ENCODE measurements at places on chromosomes 4 and X.

DNA sequence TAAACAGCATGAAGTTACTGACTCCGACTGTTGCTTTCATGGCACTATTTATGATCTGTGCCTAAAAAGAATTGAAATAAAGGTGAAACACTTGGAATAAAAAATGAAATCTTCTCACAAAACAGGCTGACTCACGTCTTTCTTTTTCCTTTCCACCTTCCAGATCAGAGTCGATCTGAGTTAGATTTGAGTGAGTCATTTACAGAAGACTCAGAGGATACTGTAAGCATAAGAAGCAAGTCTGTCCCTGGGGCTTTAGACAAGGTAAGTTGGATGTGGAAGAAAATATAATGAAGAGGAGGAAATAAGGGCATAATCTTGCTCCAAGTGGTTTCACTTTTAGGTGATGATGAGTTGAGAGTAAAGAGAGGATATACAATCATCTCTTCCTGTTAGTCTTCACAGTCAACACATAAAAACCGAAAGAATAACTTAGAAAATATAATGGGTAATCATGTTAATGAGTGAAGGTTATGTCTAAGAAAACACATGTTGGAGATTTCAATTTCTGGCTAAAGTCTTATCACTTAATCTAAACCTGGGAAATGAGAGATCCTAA is 89.7 kb downstream of the SYTL5 start:
- no peak for DNase-seq

DNA sequence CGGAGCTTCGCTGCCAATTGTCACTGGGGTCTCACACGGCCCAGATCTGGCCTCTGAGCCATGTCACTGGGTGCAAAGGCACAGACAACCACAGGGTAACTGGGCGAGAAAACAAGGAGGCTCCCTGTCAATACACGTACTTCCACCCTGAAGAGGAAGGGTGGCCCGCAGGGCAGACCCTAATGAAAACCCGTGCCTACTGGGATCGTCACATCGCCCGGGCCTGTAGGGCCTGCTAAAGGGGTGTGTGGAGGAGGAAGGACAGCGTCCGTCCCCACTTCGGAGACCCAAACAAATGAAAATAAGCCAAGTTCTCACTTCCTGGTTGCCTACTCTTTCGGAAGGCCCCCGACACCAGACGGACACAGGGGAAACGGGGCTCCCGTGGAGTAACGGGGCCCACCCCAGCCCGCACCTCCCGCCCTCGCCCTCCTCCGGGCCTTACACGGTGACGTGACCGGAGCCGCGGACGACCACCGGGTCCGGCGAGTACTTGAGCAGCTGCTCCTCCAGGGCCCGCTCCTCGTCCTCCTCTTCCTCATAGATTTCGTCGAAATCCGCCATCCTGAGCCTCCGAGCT is 578 bp downstream of the CHIC2 start:
- DNase-seq: peak; percentile 31

DNA sequence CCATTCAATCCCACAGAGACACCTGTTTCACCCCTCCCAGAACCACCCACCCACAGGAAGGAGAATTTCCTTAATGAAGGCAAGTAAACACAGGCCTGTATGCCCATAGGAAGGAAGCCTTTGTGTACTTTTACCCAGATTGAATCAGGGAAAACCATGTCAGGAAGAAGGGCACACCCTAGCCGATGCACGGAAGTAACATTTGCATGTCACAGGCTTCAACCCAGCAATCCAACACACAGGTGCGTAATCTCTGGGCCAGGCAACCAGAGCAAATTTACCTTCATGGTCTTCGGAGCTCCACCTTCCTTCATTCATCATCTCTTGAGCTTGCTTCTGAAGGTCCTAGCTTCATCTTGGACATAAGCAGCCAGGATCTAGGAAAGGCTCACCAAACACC is 206.3 kb downstream of the SHROOM3 start:
- no peak for DNase-seq

GRCh38 chr4:173684223-173684622 is 154.2 kb upstream of the HAND2 start:
- DNase-seq: no peak

- DNase-seq: no peak
Measured at GRCh38 chr4:62670514-62670913, 1470.4 kb downstream of the ADGRL3 start.

- no peak for DNase-seq
Measured at GRCh38 chr4:138639018-138639741, 376.4 kb upstream of the NOCT start.

GRCh38 chrX:118522230-118522926 is 26.8 kb downstream of the DOCK11 start:
- no peak for DNase-seq

DNA sequence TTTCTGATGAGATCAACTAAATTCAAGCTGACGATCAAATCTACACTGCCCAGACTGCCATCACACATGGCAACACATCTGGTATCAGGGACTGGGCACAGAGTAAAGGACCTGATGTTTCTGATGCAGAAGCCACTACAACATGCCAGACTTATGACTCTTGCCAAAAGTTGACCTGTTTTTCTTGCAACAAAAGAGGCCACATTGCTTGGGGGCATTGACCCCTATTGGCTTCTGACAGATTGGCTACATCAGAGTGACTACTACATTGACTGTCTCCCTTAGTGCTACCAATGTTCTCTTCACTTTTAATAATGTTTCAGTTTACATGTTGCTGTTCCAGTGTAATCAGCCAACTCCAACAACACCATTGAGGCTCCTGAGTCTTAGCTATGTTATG is 15.3 kb upstream of the SMIM10 start:
- DNase-seq: no peak

DNA sequence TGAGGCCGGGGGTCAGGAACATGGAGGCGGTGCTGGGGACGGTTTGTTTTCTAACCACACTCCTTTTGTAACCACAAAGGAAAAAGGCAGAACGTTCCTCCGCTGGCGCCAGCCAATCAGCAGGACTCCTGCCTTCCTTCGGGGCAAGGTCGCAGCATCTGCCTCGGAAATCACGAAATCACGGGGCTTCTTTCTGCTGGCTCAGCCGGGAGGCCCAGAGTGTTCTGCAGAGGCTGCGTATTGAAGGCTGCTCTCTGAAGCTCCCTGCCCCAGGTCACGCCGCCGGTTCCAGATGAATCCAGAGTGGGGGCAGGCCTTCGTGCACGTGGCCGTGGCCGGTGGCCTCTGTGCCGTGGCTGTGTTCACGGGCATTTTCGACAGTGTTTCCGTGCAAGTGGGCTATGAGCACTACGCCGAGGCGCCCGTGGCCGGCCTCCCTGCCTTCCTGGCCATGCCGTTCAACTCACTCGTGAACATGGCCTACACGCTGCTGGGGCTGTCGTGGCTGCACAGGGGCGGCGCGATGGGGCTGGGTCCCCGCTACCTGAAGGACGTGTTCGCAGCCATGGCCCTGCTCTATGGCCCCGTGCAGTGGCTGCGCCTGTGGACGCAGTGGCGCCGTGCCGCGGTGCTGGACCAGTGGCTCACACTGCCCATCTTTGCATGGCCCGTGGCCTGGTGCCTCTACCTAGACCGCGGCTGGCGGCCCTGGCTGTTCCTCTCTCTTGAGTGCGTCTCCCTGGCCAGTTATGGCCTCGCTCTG is 9.4 kb downstream of the TMEM187 start:
- DNase-seq: peak; percentile 77

GRCh38 chr4:136831553-136831952 is 700.7 kb downstream of the PCDH18 start:
- no peak for DNase-seq

GRCh38 chr4:147360301-147360700 is 120.6 kb upstream of the EDNRA start:
- no peak for DNase-seq

DNA sequence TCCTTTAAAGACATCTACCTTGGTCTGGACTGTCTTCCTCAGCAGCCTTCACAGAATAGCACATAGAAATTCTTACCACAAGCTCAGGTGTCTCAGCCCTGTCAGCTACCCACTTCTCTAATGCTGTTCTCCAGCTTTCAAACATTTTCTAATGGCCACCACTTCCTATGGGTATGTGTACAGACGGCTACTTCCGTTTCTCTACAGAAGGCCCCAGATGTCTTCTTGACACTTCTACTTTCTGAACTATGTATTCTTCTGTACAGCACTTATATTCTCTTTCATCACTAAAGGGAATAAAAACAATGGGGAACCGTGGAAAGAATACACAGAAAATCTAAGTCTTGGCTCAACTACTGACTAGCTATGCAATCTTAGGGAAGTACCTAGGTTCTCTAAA is 13.3 kb downstream of the OPHN1 start:
- no peak for DNase-seq

- DNase-seq: no peak
Measured at GRCh38 chr4:32396507-32397070, 1676.4 kb downstream of the PCDH7 start.

DNA sequence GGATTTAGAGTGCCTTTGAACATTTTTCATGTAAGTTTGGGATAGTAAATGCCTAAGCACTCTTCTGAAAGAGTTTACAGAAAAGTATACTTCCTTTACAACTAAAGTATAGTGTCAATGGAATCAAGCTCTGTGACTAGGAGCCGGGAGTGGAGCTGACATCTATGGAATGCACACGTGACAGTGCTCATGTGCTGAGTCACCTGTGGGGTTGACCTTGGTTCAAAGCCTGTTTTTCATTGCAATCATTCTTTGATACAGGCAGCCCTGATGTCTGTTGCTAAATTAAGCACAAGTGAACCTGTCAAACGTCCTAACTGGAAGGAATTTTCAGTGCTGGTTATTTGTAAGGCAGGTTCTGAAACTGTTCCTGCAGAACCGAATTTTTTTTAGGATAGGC is 82.5 kb downstream of the GPAT3 start:
- no peak for DNase-seq

DNA sequence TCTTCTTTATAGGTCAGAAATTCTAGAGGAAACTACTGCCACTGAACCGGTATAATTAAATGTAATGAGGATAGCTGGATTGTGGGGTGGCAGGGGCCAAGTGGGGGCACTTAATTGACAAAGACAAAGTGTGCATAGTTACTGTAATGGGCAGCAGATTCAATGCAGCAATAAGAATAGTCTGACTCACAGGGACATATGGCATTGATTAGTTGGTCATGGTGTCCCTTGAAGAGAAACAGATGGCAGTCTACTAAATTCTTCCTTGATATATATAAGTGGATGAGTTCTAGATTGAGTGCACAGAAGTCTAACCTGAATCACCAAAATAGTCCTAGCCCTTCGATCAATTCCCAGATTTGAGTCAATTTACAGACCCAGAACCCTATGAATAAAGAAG is 31.6 kb downstream of the ETDC start:
- no peak for DNase-seq

- DNase-seq: no peak
Measured at GRCh38 chrX:134600714-134601113, 57.6 kb downstream of the PLAC1 start.

GRCh38 chr4:2799971-2800690 is 7.2 kb downstream of the SH3BP2 start:
- DNase-seq: no peak

GRCh38 chr4:7224878-7225533 is 32.7 kb downstream of the SORCS2 start:
- DNase-seq: no peak

- no peak for DNase-seq
Measured at GRCh38 chr4:48844843-48845242, 14.0 kb downstream of the OCIAD1 start.

- no peak for DNase-seq
Measured at GRCh38 chr4:7151668-7152227, 40.6 kb upstream of the SORCS2 start.

GRCh38 chr4:10118048-10119004 is 1.7 kb upstream of the WDR1 start:
- peak; percentile 26 for DNase-seq

DNA sequence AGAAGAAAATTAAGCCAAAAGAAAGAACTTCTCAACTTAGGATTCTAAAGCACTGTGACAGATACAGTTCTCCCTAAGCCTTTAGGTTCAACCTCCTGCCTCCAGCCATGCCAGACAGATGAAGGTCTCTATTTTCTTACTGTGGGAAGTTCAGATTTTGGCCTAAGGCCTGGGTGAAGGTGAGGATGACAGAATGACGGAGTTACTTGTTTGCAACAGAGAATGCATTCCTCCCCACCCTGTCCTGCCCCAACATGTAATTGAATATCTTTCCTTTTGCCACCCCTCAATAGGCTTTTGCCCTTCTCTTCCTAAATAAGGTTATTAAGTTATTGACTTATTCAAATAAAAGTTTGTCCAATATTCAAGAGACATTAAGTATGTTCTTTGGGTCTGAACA is 25.6 kb downstream of the SLC16A2 start:
- no peak for DNase-seq

DNA sequence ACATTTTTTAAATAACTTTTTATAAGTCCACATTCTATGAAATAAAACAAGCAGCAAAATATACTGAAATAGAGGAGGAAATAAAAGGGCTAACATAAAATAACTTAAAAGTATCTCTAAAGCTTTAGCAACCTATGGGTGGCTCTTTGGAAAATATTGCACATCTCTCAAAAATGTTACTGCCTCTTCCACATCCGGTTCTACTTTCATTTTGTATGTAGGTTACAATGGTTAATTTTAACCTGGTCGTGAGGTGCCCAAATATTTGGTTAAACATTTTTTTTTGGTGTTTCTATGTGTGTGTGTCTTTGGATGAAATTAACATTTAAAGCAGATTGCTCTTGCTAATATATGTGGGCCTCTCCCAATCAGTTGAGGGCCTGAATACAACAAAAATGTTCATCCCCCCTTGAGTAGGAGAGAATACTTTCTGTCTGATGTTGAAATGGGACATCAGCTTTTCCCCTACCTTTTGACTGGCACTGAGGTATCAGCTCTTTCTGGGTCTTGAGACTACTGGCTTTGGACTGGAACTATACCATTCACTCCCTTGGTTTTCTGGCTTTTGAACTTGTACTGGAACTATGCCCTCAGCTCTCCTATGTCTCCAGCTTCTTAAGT is 353.0 kb downstream of the ADAM29 start:
- no peak for DNase-seq

DNA sequence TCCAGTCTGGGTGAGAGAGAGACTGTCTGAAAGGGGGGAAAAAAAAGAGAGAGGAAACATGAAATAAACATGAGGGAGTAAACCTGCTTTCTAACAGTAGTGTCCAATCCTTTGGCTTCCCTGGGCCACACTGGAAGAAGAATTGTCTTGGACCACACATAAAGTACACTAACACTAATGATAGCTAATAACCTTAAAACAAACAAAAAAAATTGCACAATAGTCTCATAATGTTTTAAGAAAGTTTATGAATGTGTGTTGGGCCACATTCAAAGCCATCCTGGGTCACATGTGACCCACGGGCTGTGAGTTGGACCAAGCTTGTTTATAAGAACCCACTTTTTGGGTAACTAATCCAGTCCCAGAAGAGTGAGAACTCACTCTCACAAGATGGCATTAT is 30.3 kb downstream of the PDS5A start:
- no peak for DNase-seq

DNA sequence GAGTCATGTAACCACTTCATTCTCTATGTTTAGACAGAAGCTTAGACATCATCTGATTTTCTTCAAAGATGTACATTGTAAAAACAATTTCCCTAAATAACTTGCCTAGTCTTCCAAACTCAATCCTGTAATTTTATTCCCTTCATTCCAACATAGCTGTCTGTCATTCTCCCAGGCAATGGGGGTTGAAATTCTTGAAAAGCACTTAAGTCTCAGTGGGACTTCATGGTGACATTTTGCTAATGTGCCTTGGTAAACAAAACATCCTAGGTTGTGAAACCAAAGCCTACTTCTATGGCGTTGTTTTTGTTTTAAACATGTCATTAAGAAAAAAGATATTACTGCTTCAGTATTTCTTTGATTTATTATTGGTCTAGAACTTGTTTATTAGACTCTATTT is 122.0 kb upstream of the NRK start:
- no peak for DNase-seq
